ENCODE measurements at places on chromosomes 6 and 20.

- no peak for DNase-seq
Measured at GRCh38 chr6:166453651-166454050, 70.9 kb upstream of the MPC1 start.

DNA sequence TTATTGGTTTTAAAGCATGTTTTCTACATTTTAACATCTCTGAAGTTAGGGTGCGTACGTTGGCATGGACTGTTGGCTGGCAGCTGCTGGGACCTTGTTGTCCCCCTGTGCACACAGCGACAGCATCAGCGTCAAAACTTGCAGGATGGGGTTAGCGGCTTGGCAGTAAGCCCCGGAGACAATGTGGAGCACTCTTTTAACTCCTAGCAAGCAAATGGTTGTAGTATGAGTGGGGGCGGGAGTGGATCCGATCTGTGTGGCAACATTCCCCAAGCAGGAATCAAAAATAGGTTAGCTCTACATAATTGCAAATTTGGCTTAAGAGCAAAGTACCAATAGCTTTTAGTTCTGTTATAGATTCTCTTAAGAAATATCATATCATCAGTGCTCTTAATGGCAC lies 70.1 kb downstream of the NRN1 start:
- no peak for DNase-seq

DNA sequence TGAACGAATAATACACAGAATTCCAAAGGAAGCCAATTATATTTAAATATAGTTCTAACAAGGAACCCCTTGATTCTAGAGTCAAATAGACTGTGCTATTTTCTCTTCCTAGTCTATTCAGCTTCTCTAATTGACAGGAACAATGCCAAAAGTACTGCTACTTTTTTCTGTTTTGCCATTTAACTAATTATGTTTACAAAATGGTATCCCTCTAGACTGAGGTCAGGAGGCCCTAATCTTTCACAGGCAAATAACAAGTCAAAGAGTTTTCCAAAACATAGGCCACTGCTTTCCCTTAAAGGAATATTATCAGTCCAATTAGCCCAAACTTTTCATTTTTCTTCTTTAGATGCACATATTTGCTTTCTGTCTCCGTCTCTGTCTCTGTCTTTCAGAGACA lies 539.3 kb downstream of the RFPL4B start:
- DNase-seq: no peak

GRCh38 chr6:118320652-118321051 lies 227.4 kb upstream of the PLN start:
- no peak for DNase-seq

- no peak for DNase-seq
Measured at GRCh38 chr6:21085643-21086042, 507.9 kb upstream of the SOX4 start.

GRCh38 chr6:156617941-156618340 lies 159.2 kb upstream of the ARID1B start:
- no peak for DNase-seq

GRCh38 chr20:33441142-33441955 lies 2.2 kb downstream of the SNTA1 start:
- no peak for DNase-seq

GRCh38 chr20:54272901-54273488 lies 65.1 kb downstream of the PFDN4 start:
- no peak for DNase-seq

DNA sequence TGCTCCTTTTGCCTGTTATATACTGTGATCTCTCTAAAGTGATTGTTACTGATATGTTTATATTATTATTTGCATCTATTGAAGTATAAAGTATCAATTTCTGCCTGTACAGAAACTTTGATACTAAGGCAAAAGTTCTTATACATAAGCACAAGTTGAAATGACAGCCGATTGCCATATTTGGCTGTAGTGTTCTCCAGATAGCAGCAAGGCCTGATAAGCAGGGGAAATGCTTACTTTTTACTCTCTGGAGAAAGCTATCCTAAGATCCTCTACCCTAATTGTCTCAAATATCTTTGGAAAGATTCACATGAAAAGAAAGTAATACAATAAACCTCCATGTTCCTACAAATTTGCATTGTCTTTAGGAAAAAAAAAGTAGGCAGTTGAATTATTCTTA lies 31.4 kb downstream of the SENP6 start:
- DNase-seq: no peak

- no peak for DNase-seq
Measured at GRCh38 chr6:167426651-167427050, 101.8 kb downstream of the TTLL2 start.

GRCh38 chr20:20369250-20370093 lies 1.6 kb downstream of the INSM1 start:
- DNase-seq: no peak

DNA sequence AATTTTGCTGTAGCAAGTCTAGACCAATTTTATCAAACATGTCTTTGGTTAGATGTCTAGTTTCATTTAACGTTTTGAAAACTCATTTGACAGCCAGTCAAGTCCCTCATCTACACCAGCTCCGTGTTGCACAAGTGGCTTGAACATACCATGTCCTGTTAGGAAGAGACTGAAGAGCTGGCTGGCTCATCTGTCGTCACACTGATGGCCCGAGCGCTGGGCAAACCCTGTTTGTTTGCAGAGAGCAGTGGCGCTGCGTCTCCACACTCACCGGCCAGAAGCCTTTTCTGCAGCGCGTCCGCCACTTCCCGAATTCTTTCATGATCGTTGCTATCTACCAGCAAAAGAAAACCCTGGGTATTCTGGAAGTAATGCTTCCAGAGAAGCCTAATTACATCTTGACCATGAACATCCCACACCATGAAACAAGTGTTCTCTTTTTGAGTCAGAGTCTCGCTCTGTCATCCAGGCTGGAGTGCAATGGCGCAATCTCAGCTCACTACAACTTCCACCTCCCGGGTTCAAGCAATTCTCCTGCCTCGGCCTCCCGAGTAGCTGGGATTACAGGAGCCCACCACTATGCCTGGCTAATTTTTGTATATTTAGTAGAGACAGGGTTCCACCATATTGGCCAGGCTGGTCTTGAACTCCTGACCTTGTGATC lies 10.7 kb upstream of the TCFL5 start:
- no peak for DNase-seq

GRCh38 chr6:16697437-16698161 lies 63.7 kb downstream of the ATXN1 start:
- DNase-seq: no peak

DNA sequence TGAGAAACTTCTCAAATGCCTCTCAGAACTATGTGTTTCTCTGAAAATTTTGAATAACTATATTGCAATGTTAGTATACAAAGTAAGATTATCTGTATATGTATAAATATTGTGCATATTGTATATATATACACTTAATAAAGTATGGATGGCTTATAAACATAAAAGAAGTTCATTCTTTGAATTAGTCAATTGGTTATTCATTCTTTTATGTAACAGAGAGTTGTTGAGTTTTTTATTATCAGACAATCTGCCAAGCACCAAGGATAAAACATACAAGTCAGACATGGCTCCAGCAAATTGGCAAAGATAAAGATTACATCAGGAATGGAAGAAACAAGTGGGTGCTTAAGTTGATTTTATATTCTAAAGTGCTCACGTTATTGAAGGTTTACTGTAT lies 289.1 kb upstream of the EYS start:
- no peak for DNase-seq

GRCh38 chr6:12602342-12602741 lies 114.2 kb upstream of the PHACTR1 start:
- DNase-seq: no peak

DNA sequence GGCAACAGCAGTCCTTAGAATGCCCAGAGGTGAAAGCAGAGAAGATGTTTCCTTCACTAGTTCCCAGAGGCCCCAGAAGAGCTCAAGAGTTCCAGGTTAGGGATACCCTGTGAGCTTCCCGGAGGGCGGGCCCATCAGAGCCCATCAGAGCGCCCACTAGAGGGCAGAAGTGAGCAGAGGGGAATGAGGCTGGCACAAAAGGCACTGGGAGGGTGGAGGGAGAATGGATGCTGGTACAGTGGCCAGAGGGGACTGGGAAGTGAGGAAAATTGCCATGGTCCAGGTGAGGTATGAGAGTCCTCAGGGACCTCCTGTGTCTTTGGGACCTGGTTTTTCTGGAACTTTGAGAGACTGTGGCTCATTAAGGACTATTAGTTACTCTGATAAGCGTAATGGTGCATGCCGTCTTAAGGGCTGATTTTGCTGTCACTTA lies 57.3 kb downstream of the LINC00237 start:
- no peak for DNase-seq

- no peak for DNase-seq
Measured at GRCh38 chr6:75290136-75290945, 5.7 kb upstream of the TMEM30A start.

- no peak for DNase-seq
Measured at GRCh38 chr6:7236306-7237209, 76.4 kb downstream of the SSR1 start.

GRCh38 chr6:143965503-143966171 lies 42.4 kb downstream of the PLAGL1 start:
- no peak for DNase-seq

DNA sequence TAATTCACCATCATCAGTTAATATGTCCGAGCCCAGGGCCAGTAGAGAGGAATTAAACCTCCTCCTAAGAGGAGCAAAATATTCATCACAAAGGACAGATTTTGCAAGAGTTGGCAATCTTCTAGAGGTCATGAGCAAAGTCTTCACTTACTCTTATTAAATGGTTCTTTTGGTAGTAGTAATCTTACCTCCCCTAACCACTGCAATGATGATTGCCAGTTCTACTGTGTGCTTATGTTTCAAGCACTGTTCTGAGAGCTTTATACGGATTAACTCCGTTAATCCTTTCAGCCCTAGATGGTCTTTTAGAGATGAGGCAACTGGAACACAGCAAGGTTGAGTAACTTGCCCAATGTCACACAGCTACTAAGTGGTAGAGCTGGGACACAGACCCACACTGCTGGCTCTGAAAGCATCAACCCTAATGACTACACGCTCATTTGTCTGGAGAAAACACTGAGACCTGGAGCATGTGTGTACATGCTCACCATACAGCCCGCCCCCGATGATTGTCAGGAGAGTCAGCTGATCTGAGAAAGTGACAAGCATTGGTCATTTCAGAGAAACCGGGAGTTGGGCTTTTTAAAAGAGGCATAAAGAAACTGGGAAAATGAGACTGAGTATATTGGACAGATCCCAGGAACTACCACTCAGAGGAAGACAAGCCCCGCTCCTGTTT lies 276.0 kb downstream of the NRN1 start:
- no peak for DNase-seq

DNA sequence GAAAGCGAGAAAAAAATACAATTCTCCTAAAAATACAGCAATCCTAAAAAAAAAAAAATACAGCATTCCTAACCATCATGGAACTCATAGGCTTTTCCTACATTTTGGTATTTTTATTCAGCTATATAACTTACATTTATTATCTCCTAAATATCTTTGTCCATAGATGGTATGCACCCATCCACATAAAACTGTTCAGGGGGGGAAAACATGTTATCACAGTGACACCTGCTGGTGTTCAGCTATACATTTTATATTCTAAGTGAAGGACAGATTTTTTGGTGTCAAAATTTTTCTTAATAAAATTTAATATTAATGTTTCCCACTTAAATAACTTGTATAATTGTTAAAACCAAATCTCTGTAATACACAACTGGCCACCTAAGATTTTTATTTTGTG lies 58.0 kb downstream of the BLOC1S5 start:
- no peak for DNase-seq

Measured in AG04450 (cell line).